ENCODE measurements at places on chromosomes 6 and 20. TPM values are rescaled to one million over a fixed set of nuclear protein-coding genes. Genes with fewer than 3 reads are reported as not detected.

EDN3 gene
- not detected for polyA plus RNA-seq

PLAGL2 gene
- polyA plus RNA-seq = 4.1 TPM

- DNase-seq = peak; percentile 67
Measured at GRCh38 chr6:14713008-14713960, 532.6 kb upstream of the JARID2 start.

DNA sequence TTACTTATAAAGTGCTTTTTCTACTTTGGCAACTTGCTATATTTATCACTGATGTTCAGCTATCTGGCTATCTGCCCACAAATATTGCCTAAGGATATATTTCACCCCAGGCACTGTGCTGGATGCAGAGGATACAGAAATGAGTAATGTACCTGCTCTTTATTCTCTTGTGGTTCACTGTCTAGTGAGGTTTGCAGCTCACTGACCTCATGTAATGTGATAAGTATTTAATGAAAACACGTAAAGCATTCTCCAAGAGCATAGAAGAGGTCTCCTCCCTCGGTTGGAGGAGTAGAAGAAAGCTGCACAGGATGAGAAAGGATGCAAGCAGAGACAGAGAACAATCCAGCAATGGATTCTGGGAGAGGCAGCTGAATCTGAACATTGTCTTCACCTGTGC is 610.7 kb downstream of the CBLN4 start:
- DNase-seq = no peak

- no peak for DNase-seq
Measured at GRCh38 chr6:87045521-87046075, 49.3 kb downstream of the CGA start.

TMEM244 gene
- polyA plus RNA-seq = not detected

- DNase-seq = no peak
Measured at GRCh38 chr6:98578016-98578415, 256.4 kb upstream of the POU3F2 start.

SPTLC3 gene
- 4.2 TPM for polyA plus RNA-seq

DNA sequence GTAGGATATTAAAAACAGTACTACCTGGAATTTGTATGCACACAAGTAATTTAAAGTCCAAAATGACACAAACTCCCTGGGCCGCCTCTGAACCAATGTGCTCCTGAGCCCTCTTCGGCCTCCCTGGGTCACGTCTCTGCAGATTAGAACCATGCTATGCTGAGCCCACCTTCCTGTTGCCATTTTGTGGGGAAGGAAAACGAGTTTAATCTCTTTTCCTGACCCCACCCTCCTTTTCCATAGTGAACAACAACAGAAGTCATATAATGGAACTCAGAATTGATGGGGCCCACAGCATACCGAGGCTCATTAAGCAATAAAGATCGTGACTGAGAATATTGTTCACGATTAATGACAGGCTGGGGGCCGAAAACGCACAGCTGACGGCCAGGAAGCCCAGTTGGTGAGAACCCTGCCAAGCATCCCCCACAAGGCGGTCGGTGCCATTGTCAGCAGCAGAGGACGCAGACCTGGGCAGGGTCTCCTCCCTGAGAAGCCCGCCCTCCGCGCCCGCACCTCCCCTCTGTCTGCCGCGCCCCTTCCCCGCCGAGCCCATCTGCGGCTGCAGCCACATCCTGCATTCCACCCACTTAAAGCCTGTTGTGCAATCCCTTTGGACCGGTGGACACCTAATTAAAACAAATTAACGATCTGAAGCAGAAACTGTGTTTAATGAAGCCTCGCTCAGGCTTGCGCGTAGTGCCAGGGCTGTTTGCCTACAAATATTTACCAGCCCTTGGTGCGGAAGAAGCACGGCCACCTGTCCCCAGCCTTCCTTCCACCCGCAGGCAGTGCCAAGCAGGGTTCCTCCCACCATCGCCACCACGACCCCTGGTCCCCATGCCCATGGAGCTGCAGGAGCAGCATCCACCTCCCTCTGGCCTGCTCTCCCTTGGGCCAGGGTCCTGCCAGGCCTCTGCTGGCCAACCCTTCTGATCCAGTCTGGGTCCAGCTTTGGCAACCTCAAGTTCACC is 68.1 kb downstream of the DLL1 start:
- DNase-seq = no peak

GRCh38 chr6:139373928-139374356 is 506 bp downstream of the CITED2 start:
- no peak for DNase-seq

- no peak for DNase-seq
Measured at GRCh38 chr6:65799389-65799788, 92.4 kb upstream of the EYS start.

SNX3 gene
- 354 TPM for polyA plus RNA-seq

DNA sequence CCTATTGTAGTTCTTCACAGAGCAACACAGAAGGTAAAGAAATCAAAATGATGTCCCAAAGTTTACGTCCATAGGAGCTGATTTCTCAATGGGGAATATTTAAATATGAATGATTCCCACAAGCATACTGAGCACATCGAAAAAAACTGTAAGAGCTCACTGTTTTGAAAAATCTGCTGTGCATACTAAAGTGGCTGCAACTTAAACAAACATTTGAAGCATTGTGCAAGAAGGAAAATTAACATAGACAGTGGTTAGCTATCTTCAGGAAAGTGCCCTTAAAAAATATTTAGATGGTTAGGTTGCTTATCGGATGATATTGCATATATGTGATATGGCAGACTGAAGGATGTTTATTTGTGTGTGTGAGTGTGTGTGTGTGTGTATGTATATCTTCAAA is 747.6 kb downstream of the RFPL4B start:
- no peak for DNase-seq

DNA sequence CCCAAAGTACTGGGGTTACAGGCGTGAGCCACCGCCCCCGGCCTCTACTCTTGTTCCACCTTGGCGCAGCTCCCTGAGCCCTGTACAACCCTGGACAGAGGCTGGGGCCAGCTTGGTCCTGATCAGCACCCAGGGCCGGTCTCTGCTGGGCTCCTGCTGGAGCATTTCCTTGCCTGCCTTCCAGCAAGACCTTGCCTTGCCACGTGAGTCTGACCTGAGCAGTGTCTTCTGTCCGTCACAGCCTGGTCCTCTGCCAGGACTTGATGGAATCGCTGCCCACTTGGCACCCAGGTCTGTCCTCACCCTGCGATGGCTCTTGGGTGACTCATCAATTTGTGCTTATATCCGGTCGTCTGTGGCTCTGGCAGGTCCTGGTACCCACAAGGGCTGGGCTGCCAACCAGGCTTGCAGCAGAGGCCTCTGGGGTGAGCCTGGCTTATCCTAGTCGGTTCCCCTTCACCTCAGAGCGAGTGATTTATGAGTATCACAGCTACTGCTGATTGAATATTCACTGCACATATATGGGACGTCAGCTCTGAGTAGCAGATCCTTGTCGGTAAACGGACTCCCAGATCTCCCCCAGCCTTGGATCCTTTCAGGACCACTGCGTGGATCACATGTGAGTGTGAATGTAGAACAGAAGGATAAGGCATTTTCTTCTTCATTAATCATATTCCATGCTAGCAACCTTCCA is 10.1 kb upstream of the SULF2 start:
- DNase-seq = no peak

DNA sequence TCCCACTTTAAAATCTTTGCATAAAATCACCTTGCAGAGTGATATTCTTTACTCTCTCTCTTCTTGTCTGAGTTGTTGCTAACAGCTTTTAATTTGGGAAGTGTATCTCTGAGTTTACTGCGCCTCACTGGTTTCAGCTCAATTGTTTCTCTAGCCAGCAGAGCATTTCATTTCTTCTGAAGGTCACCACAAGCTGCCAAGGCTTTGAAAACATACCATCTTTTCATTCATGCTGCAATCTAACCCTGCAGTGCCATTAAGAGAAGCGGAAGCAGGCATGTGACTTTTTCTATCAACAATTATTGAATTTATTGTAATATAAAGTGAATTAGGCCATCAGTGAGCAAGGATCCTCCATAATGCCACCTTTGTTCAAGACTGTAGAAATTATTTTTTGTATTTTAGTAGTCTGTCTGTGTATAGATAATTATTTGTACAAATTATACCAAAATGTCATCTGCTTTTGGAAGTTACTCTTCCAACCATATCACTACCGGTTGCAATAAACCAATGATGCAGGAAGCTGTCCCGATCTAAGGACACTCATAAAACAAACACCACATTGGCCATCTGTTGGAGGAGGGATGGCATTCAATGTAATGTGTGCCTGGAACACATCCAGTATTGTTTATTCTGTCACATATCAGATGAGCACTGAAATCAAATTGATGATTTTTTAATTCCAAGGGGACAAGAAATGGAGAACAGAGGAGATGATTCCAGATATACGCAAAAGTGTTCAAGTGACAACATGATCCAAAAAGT is 26.8 kb downstream of the HS3ST5 start:
- no peak for DNase-seq

DNA sequence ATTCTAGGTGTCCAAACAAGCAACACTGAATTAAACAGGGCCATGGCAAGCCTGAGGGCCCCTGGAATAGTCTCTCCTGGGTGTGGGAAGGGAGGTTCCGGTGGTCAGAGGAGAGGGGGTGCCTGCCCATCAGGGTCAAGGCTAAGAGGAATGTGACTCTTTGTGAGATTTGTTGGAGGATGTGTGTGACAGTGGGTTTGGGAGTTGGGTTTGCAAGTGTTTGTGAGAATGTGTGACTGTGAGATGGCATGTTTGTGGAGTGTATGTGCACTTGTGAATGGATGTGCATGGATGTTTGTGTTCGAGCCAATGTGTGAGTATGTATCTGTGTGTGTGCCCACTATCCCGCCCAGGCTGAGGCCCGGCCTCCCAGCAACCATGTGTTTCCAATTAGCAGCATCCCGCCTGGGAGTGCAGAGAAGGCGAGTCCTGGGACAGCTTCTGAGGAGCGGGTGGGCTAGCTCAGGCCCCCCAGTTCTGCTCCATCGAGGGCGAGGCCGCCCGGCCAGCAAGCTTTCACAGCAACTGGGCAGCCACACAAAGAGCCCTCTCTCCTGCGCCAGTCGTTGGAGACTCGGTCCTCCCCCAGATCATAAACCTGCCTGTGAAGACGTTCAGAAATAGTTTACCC is 12.6 kb downstream of the FOXC1 start:
- peak; percentile 49 for DNase-seq

PEX3 gene
- polyA plus RNA-seq = 11.9 TPM

DNA sequence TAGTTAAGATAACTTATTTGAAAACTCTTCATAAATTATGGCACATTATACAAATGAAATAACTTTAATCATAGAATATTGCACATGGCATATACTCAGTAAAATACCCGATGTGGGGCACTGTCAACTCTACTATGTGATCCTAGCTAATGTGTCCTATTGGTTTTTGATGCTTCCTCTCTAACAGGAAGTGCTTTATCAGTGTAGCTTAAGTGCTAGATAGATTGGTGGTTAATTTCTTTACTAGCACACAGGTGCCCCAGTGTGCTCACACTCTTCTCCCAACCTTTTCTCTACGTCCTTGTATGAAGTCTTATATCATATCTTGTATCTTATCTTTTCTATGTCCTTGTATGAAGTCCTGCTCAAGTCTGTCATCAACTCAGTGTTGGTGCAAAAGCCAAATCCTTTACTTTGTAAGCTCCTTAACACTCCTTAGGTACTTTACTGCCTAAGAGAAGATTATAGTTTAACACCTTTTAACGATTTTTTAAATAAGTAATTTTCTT is 358.9 kb downstream of the CENPW start:
- no peak for DNase-seq

DNA sequence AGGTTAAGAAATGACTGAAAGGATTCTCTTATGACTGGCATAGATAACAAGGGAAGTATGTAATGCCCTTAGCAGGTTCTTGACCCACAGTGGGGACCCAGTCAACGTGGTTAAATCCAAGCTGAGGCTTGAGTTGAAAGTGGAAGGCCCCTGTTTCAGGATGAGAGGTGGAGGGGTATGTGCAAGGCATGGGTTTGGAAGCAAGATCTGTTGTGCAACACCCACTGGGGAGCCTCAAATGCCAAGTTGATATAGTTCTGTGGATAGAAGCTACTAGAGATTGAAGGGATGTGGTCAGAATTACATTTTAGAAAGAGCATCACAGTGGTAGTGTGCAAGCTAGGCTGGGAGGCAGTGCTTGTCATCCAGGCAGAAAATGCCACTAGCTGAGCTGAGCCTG is 5.1 kb downstream of the PABPC1L start:
- no peak for DNase-seq

DNA sequence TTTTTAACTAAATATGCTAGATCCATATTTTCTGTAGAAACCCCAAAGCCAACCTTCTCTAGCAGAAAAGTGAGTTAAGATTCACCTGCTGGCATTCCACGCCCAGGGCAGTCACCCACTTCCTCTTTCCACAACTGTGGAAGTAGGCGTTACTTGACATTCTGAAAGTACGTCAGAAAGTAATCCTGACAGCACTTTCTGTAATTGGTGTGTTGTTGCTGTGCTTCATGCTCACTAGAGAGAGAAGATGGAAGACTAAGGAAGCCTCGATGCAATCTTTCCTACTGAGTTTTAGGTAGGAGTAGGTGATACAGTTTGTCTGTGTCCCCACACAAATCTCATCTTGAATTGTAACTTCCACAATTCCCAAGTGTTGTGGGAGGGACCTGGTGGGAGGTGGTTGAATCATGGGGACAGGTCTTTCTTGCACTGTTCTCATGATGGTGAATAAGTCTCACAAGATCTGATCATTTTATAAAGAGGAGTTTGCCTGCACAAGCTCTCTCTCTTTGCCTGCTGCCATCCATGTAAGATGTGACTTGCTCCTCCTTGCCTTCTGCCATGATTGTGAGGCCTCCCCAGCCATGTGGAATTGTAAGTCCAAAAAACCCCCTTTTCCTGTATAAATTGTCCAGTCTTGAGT is 101.1 kb downstream of the MAP3K7 start:
- DNase-seq = no peak

CDH4 gene
- 0.32 TPM for polyA plus RNA-seq

DNA sequence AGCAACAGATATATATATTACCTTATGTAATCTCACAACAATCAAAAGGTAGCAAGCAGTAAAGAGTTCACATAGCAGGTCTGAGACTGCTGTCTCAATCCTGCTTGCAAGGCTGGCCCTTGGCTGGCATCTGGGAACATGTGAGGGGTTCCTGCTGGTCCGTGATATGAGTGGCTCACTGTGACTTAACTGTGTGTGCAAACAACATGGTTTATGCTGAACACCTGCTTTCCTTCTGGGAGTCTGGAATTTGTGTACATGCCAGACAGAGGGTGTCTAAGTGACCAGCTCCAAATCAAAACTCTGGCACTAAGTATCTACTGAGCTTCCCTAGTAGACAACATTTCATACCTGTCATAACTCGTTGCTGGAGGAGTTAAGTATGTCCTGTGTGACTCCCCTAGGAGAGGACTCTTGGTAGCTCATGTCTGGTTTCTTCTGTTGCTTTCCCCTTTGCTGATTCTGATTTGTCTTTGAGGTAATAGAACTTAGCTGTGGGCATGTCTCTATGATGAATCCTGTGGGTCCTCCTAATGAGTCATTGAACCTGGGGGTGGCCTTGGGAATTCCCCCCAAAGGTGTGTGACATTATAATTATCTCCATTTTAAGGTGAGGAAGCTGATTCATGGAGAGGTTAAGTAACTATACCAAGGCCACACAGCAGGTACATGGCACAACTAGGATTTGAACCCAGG is 131.6 kb upstream of the NEDD9 start:
- no peak for DNase-seq

SYCP2L gene
- 0.48 TPM for polyA plus RNA-seq

RIPK1 gene
- polyA plus RNA-seq = 6.8 TPM

PPT2 gene
- polyA plus RNA-seq = 22.4 TPM

PACSIN1 gene
- 14.0 TPM for polyA plus RNA-seq

MAS1 gene
- 0.02 TPM for polyA plus RNA-seq

Measured in right cardiac atrium (tissue), 5 donors.